NCI-H1417 (cell line): ENCODE measurements at places on chromosomes 12 and 14.

DNA sequence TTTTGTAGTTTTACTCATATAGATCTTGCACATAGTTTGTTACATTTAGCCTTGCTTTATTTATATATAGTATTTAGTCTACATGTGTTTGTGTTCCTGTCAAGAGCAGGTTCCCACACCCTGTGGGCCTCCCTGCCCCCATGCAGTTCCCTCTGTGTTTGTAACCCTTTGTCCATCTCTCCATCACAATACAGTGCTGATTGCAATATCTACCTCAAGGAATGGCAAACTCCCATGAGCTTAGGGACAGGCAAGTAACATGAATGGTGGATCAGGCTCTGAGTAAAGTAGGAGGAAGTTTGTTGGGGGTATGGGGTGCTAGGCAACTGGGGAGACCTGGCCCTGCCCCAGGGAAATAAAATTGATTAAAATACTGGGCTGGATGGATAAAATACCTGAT, 151.9 kb upstream of the MYL2 start:
- no peak for DNase-seq

- no peak for DNase-seq
These were observed 215.3 kb downstream of the SEC23A start for GRCh38 chr14:38887696-38888095.

GRCh38 chr12:28247806-28248205, 57.5 kb downstream of the CCDC91 start:
- no peak for DNase-seq

- no peak for DNase-seq
These were observed 55.2 kb downstream of the FOS start for GRCh38 chr14:75333606-75334548.

GRCh38 chr14:104281768-104282301, 143.4 kb downstream of the KIF26A start:
- DNase-seq: no peak

GRCh38 chr14:22282417-22282816, 306.6 kb downstream of the DAD1 start:
- DNase-seq: no peak

GRCh38 chr12:48194799-48195201, 8.3 kb downstream of the OR10AD1 start:
- DNase-seq: no peak
